NCI-H510A (cell line): ENCODE measurements at places on chromosomes 7 and 10.

DNA sequence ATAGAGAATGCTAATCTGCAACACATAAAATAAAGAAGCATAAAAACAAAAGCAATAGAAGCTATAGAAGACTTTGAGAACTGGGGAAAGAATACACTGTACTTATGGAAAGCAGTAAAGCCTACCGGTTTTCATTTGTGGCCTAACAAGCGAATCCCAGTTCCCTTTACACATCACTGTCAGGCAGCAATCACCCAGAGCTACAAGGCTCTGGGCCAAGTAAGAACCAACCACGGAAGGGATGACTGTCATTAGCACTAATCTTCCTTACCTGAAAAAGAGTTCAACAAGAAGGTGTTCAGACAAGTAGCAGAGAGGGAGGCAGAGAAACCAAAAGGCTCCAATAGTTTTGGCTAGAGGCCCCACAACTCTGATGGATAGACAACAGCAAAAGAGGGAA is 15.0 kb downstream of the CCDC6 start:
- DNase-seq, result no peak

DNA sequence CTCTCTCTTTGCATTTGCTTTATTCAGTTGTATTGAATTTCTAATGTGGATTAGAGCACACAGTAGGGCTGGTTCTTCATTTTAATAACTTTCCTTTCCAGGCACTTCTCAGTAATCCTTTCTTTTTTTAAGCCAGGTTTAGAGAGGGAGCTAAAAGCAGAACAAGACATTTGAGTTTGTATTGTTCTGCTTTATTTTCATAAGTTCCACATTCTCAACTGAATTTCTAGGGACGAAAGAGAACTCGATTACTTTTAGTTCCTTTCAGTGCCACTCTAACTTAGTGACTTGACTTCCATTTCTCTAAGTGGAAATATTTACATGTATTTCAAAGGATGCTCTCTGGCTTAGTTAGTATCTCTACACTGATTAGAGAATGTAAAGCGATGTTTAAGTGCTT is 145.6 kb downstream of the EXOC4 start:
- DNase-seq, result no peak

DNA sequence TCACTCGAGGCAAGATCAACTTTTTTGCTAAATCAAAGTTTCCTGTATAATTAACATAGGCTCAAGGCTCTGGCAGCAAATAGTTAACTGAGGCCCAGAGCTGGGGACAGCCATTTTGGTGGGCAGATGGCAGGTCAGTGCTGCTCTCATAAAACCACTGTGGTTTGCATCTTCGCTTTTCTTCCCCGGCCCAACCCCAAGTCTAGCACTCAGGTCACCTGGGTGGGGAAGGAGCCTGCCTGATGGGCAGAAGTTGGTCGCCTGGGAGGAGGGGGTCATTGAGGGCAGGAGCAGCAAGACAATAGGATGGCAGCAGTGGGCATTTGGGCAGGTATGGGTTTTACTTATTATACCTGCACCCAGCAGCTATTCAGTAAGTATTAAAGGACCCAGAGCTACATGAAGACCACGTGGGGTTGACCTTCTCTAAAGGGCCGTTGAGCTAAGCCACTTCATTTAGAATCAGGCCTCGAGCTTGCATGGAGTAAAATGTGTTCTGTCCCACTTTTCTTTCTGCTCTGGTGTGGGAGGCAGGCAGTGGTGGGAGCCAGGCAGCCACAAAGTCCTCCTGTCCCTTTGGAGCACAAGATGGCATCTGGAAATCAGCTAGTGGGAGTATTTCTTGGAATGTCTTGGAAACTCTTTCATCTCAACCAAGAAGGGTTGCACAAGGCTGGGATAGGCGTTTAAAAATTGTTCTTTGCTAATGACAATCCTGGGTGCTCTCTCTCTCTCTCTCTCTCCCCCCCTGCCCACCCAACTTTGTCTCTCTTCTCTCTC is 133.4 kb downstream of the SPAG6 start:
- DNase-seq, result no peak

DNA sequence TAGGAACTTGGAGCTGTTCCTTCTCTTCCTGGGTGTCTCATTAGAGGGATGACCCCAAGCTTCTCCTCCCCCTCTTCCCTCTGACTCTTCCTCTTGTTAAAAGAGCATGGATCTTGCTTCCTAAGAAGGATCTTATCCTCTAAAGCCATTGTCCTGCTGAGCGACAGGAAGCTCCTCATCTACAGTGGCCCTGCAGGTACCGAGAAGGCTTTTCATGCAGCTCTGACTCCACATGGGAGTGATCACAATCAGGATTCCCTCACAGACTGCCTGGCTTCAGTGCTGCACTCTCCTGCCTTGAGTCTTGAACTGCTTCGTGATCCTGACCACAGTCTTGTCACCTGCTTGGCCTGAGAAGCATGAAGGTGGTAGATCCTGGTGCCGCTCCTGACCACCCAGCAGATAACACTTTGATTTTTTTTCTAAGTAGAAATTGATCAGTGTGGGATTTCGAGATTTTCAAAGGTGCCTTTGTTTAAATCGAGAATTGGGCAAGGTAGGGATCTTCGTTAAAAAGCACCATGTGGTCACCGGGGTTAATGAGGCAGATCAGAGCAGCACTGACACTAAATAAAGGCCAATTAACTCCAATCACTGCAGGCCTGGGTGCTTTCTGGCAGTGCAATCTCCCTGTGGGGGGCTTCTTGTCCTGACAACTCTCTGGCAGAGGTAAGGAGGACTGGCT is 376.4 kb downstream of the NRG3 start:
- no peak for DNase-seq

DNA sequence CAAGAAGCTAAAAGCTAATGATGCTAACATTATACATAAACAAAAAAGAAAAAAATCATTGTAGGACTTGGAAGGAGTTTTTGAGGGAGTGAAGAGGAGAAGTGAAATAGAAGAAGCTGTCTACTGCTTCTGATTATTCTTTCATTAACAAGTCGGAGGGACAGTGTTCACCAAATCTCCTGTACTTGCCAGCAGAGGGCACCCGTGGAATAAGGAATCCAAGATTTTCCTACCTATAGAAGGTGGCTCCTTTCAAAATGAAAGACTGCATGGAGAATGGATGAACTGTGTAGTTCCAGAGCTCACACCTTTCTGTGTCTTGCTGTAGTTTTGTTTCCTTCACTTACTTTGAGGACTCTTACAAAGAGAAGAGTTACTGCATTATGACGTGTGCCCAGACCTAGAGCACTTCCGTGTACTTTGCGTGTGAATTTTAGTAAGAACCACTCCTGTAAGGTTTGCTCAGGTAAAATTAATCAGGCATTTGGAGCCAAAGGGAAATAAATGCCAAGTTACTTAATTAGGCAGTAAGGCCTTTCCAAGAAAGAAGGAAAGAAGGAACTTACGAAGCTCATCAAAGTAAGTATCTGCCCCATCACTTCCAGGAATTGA is 145.1 kb downstream of the SEMA3D start:
- DNase-seq, result no peak

DNA sequence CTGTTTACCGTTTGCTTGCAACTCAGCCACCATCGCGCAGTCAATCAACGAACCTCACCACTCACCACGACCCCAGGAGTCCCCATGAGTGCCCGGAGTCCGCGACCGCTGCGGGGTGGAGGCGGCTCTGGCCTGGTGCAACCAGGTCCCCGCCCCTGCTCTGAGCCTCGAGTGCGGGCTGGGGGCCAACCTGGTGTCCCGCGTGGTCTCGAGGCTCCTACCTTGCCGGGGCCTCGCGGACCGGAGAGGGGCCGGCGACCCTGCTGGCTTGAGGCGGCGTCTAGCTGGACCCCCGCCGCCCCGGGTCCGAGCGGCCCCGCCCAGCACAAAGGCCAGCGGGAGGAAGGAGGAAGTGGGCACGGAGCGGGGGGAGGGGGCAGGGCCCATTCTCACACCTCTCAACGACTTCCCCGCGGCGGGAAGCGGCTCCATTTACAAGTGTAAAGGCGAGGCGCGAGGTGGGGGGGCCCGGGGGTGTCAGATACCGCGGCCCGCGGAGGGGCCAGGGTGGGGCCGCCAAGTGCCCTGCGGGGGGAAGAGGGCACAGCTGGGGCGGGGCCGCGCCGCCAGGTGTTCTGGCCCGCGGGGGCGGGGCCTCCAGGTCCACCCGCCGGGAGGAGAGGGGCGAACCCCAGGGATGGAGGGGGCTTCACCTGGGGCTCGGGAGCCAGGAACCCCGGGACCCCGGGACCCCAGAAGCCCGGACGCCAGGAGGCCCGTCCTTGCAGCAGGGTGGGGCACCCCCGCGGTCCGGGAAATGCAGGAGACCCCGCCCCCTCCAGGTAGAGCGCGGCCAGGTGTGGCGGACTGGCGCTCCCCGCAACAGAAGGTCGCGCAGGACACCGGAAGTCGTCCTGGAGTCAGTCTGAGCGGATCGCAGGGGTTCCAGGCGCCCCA is 8.6 kb downstream of the CTBP2 start:
- peak; percentile 68 for DNase-seq

GRCh38 chr7:47026780-47027361 is 555.0 kb downstream of the TNS3 start:
- no peak for DNase-seq

- no peak for DNase-seq
These were observed 11.6 kb downstream of the HBP1 start for GRCh38 chr7:107180378-107180777.

DNA sequence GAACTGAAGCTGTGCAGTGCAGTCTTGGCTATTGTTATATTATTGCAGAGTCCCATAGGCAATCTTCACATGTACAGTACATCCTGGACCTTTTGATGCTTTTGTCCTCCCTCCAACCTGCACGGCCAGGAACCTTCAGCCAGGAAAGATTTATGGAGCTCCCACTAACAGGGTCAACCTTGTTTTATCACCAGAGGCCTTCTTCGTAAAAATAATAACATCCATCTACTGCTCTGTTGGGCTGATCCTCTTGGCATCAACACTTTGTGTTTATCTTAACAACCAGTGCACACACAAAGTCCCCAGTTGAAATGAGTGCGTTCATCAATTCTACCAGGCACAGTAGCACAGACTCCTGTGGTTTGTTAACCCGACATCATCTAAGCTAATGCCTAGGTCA is 72.4 kb downstream of the AGMO start:
- no peak for DNase-seq

- DNase-seq, result no peak
These were observed 6.9 kb upstream of the LAMB4 start for GRCh38 chr7:108137040-108137439.

GRCh38 chr7:17408904-17409290 is 110.4 kb downstream of the AHR start:
- DNase-seq, result no peak

- no peak for DNase-seq
These were observed 8.9 kb upstream of the TM9SF3 start for GRCh38 chr10:96595741-96596140.

DNA sequence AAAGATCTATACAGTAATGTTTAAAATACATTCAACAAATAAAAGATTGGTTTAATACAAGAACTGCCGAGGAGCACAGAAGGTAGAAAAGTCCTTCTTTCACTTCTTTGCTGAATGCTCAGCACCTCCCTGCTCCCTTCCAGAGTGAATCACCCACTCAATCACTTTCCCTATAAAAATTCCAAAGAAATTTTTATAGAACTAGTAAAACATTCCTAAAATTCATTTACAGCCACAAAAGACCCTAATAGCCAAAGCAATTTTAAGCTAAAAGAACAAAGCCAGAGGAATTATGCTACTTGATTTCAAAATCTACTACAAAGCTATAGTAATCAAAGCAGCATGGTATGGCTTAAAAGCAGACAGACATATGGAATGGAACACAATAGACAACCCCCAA is 320.9 kb downstream of the PCLO start:
- DNase-seq, result no peak

DNA sequence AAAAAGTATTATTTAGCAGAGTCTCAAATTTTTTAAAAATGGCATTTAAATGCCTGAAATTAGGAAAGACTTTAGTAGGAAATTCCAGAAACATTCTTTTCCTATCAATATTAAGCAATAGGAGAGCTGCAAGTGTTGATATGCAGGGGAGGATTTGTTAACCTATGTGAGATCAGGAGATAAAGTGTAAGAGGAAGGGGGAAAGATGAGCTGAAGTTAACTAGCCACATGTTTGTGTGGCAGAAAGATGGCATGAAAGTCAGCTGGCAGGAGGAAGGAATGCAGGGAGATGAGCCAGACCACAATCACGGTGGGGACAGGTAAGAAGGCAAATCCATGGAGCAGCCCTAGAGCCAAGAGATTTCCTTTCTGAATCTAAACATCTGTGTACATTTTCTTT is 303.6 kb downstream of the MAGI2 start:
- no peak for DNase-seq

GRCh38 chr7:123209786-123210185 is 10.0 kb upstream of the SLC13A1 start:
- DNase-seq, result no peak

- DNase-seq, result no peak
These were observed 55.3 kb downstream of the CSGALNACT2 start for GRCh38 chr10:43193496-43194080.

GRCh38 chr10:33074443-33074842 is 116.4 kb upstream of the ITGB1 start:
- no peak for DNase-seq

DNA sequence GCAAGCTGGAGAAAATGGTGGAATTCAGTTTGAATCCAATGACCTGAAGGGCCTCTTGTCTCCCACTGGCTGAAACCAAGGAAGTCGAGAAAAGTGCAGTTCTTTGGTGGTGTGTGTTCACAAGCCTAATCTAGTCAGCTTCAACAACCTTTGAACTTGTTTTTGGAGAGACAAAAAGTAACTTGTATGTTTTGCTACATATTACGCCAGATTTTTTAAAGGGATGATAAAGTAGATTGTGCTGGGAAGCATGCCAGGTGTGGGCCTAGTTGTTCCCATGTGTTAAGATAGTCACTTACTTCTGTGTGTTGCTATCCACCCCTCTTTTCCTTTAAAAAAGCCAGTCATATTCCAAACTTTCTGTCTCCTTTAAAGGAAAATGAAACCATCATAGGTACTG is 79.7 kb upstream of the FAM3C start:
- DNase-seq, result no peak

GRCh38 chr10:2121315-2121714 is 384.0 kb upstream of the ADARB2 start:
- no peak for DNase-seq

GRCh38 chr10:117610321-117610720 is 67.8 kb downstream of the EMX2 start:
- no peak for DNase-seq

- DNase-seq, result no peak
These were observed 183.4 kb downstream of the HTR7 start for GRCh38 chr10:90674461-90674860.

GRCh38 chr10:96918214-96919002 is 86.3 kb downstream of the LCOR start:
- DNase-seq, result no peak

DNA sequence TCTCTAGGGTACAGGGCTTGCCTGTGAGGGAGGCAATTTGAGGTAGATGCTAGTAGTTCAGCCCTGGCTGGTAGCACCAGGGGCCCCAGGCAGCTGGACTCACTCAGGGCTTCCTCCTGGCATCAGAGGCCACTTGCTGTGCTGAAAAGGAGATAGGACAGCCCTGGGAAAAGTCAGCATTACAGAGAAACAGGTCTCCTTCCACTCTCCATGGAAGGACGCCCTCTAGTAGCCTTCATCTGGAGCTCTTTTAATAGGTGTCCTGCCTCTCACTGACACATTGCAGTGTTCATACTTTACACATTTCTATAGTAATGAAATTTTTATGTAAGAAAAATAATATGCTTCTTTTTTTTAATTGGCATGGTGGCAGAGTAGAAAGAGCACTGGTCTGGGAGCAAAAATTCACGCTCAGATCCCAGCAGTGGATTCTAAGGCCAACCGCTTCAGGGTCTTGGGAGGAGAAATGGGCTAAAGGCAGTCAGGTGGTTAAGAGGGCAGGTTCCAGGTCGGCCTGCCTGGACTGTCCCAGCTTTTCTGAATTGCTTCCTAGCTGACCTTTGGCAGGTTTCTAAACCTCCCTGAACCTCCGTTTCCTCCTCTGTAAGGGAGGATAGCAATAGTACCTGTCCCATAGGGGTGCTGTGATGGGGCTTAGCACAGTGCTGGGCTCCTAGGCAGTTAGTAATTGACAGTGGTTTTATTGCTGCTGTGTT is 35.8 kb downstream of the AIFM2 start:
- no peak for DNase-seq
